ENCODE measurements at places on chromosomes 16 and 17.
A peak's percentile ranks its signal among the peaks of the same experiment; 100 is the strongest.

- no peak for DNase-seq
These were observed 41.5 kb upstream of the MYOCD start for GRCh38 chr17:12624211-12624610.

- no peak for DNase-seq
These were observed 5.3 kb downstream of the FAM234A start for GRCh38 chr16:239948-240277.

GRCh38 chr17:1571341-1571704 lies 8.7 kb upstream of the PITPNA start:
- DNase-seq: no peak

GRCh38 chr16:55388131-55388862 lies 64.3 kb downstream of the IRX6 start:
- no peak for DNase-seq

- DNase-seq: no peak
These were observed 37.8 kb downstream of the LITAFD start for GRCh38 chr16:8919934-8920462.

DNA sequence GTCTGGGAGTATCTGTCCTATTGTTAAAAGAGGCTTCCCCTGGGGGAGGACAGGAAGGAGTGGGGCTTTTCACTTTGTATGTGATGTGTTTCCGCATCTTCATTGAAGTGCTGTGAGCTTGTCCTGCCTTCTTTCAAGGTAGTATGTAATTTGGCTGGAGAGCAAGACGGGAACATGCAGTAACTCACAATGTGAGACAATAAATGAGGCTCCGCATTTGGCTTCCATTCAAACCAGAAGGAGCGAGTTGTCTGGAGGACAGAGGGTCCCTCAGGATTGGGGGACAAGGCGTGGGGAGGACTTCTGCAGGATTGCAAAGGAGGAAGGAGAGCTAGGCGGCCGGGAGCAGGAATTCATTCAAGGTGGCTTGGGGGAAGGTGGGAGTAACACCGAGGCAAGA lies 203.5 kb downstream of the RBFOX3 start:
- no peak for DNase-seq

GRCh38 chr16:89572485-89573205 lies 2.9 kb upstream of the CPNE7 start:
- DNase-seq: no peak

DNA sequence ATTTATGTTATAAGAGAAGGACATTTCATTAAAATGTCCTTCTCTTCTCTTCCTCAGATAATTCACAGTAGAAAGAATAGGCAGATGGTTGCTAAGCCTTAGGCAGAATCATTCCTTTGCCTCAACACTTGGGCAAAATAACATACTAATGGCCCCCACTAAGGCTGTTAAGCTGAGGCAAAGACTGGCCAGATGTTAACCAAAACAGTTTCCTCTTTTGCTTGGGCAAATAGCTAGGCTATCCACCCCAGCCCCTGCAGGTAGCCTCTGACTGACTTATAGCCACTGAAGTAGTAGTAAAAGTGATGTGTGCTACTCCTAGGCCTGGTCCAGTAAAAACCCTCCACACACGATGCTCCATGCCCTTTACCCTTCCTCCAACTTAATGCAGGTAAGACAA lies 55.2 kb downstream of the SPAG9 start:
- no peak for DNase-seq

DNA sequence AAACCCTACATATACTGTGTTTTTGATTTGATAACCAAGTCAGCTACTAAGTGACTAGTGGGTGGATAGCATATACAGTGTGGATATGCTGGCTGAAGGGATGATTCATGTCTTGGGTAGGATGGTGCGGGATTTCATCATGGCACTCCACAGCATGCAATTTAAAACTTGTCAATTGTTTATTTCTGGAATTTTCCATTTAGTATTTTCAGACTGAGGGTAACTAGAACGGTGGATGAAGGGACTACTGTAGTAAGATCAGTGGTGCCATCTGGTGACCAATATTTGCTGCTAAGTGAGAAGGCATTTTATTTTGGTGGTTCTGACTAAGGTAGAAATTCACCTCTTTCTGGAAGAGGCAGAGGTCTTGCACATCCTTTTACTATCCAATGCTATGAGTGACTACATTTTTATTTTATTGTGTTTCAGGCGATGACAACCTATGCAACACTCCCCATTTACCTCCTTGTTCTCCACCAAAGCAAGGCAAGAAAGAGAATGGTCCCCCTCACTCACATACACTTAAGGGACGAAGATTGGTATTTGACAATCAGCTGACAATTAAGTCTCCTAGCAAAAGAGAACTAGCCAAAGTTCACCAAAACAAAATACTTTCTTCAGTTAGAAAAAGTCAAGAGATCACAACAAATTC lies 3.1 kb downstream of the CDC6 start:
- DNase-seq: peak; percentile 52

GRCh38 chr16:20260215-20261009 lies 66.9 kb downstream of the GP2 start:
- DNase-seq: no peak

DNA sequence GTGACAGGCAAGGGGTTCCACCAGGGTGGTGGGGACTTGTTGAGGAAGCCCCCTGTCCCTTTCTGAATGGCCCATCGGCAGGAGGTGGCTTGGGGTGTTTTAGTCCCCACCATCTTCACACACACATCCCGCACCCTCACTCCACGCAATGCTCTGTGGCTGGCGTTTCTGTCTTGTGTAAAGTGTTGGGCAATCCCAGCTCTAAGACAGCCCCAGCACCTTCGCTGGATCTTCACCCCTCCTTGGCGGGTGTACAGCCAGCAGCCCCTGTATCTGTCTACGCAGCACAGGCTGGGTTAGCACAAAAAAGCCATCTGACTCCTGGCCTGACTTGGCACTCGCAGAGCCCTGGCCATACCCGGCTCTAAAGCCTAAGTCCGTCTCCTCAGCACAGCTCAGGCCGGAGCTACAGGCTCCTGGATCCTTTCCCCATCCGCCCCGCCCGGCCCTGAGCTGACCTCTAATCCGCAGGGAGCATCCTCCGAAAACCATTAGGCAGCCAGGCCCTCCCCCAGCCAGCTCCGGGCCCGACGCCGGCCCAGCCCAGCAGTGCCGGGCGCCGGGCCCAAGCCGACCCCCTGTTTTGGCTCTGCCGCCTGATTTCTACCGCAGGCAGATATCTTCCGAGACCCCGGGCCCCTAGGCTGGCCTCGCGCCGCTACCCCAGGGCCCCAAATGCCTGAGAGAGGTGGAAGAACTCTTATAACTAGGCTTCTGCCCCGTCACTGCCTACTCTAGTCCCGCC lies 42.4 kb upstream of the TAC4 start:
- DNase-seq: no peak

DNA sequence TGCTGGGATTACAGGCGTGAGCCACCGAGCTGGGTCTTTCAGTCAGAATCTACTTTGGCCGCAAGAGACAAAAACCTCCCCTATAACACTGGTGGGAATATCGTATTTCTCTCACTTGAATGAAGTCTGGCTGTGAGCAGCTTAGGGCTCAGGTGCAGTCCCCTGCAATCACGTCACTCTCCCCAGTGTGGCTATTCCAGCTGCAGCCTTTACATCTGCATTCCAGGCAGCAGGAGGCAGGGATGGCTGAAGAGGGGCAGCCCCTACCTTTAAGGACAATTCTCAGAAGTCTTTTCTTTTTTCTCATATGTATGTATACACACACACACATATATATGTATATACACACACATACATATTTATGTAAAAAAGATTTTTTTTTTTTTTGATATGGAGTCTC lies 3.0 kb downstream of the DEF8 start:
- no peak for DNase-seq

- DNase-seq: no peak
These were observed 23.7 kb downstream of the NOD2 start for GRCh38 chr16:50717091-50717490.

GRCh38 chr17:51740531-51740930 lies 418.0 kb downstream of the CA10 start:
- no peak for DNase-seq

DNA sequence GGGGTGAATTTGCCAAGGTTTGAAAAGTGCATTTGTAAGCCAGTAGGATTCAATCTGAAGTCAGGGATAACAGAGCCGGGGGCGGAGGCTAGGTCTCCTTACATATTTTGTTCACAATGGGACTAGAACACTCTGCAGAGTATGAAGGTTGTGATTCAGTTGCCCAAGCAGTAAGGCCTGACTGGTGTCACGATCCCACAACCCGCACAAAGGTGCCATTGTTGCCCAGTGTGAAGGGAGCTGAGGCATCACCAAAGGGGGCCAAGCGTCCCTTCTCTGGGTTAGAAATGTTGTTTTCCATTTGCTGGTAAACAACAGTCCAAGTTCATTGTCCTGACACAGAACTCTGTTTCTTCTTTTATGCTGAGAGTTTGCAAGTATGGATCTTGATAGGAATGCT lies 471.8 kb downstream of the MAF start:
- no peak for DNase-seq
